Activated T-cell treated with anti-CD3 and anti-CD28 coated beads, Interleukin-2, amount 50 U/mL, for 72 hours (primary cell): ENCODE measurements at places on chromosomes 3 and 15. TPM values are rescaled to one million over a fixed set of nuclear protein-coding genes. Genes with fewer than 3 reads are reported as not detected.

- DNase-seq, result no peak
Observed at GRCh38 chr3:185815391-185816282, 9.2 kb downstream of the IGF2BP2 start.

DNA sequence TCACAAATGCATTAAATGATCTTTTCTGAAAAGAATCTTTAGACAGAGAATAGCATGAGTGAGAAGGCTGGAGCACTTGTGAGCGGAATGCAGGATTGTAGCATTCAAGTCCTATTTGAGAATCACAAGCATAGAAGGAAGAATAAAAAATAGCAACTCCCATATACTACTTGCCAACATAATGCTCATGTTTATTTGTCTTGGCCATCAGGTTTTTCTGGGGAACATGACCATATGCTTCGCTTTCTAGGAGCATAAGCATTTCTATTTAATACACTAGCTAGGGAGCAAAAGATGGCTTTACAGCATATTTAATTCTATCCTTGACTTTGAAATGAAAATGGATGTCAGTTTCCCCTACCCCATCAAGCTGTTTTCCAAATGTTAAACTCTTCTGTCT is 170.3 kb upstream of the MITF start:
- no peak for DNase-seq

- no peak for DNase-seq
Observed at GRCh38 chr15:57477736-57478522, 101.6 kb downstream of the CGNL1 start.

- DNase-seq, result no peak
Observed at GRCh38 chr3:145133281-145133680, 1027.7 kb downstream of the PLOD2 start.

The CDCP1 gene
- 1.2 TPM for total RNA-seq

The SEMA3F gene
- total RNA-seq, result not detected

The PLSCR4 gene
- total RNA-seq, result not detected

The GNB5 gene
- 26.8 TPM for total RNA-seq
